ENCODE measurements at places on chromosomes 4 and X. TPM values are rescaled to one million over a fixed set of nuclear protein-coding genes. Genes with fewer than 3 reads are reported as not detected.

NALF2 gene
- 0.07 TPM for polyA plus RNA-seq

DNA sequence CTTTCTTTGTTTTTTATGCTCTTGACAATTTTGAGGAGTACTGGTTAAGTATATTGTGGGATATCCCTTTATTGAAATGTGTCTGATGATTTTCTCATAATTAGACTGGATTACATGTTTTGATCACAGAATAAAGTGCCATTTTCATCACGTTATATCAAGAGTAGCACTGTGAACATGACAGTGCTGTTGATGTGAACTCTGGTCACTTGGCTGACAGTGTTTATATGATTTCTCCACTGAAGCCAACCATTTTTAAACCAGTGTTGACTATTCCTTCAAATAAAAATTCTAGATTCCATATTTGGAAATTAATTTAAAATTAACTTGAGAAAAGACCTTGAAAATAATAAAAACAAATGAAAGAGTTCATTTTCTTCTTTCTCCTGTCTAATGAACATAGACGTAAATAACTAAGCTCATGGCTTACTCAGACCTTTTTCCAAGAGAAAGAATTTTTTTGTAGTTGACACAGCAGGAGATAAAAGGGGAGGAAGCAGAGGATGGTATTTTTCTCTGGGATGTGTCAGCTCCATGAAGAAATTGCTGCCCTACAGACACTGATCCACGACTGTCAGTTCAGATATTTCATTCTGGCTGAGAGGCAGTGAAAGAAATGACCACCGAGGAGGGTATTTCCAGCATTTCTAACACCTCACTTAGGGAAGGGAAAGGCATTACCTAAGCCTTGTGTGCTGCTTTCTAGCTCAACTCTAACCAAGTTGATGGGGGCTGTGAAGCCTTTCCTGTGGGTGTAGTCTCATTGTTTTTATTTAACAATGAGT is 150.9 kb upstream of the ANK2 start:
- H3K4me3 ChIP-seq = no peak overlapping the region
- H3K4me1 ChIP-seq = no peaks in the 10 kb centered on the region
- H3K36me3 ChIP-seq = no peaks in the 10 kb centered on the region
- H3K27ac ChIP-seq = no peak overlapping the region

- H3K4me1 ChIP-seq = no peaks in the 10 kb centered on the region
- no peaks in the 10 kb centered on the region for H3K27me3 ChIP-seq
- H3K36me3 ChIP-seq = no peaks in the 10 kb centered on the region
- no peak overlapping the region for H3K27ac ChIP-seq
- H3K4me3 ChIP-seq = no peak overlapping the region
- no peak for DNase-seq
Measured at GRCh38 chr4:118931786-118932185, 43.1 kb downstream of the SYNPO2 start.

DNA sequence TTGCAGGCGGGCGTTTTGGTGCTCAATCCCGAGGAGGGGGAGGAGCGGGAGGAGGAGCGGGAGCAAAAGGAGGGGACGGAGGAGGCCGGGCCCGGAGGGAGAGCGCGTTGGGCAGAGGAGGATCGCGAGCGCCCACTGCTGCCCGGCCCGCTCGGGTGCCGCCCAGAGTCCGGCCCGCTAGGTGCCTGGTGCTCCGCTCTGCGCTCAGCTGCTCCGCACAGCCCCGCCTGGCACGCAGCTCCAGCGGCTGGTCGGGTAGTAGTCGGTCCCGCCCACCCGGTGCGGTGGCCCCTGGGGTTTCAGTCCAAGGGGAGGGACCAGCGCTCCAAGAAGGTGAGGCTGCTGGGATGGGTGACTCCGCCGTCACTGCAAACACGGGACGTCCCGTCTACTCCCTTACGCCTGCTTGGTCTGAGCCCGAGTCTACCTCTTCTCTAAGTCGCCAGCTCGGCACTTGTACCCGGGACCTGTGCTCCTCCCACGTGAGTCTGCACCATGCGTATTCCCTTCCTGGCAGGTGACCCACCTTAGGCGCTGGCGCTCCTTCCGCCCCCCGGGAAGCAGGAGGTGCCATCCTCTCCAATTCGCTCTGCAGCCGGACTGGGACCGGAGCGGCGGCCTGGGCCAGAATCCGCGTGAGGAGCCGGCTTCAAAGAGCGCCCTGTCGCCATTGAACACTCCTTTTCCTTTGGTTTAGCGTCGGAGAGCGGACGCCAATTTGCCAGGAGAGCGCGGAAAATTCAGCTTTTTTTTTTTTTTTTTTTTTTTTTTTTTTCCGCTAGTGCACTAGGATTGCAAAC is 405 bp upstream of the HS3ST1 start:
- DNase-seq = peak; percentile 4
- peaks cover 16% of the 10 kb centered on the region for H3K4me1 ChIP-seq
- no peak overlapping the region for H3K4me3 ChIP-seq
- H3K27me3 ChIP-seq = peaks cover 9% of the 10 kb centered on the region
- H3K36me3 ChIP-seq = no peaks in the 10 kb centered on the region

- H3K27me3 ChIP-seq = no peaks in the 10 kb centered on the region
- DNase-seq = no peak
Measured at GRCh38 chrX:69995362-69996112, 54.2 kb downstream of the AWAT2 start.

CTSO gene
- 44.0 TPM for polyA plus RNA-seq

DNA sequence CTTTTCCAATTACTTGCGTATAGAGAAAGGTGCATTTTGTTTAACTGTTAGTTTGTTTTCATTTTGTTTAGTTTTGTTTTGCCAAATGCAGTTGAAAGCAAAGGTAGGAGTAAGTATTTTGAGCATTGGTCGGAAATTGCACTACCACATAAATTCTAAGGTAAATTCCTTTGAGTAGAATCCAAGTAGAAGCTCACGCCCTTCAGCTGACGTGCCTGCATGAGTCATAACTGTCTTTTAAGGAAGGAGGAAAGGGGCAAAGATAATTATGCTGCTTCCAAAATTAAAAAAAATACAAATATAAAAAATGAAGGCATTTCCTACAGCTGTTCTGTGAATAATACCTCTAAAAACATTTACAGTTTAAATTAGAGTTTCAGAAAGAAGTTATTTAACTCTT is 110.2 kb upstream of the MYOZ2 start:
- no peak overlapping the region for H3K27ac ChIP-seq
- H3K4me1 ChIP-seq = no peaks in the 10 kb centered on the region
- no peak overlapping the region for H3K4me3 ChIP-seq

GRCh38 chr4:176404621-176405020 is 84.9 kb downstream of the SPCS3 start:
- no peaks in the 10 kb centered on the region for H3K4me1 ChIP-seq
- no peaks in the 10 kb centered on the region for H3K27me3 ChIP-seq
- H3K36me3 ChIP-seq = no peaks in the 10 kb centered on the region

DNA sequence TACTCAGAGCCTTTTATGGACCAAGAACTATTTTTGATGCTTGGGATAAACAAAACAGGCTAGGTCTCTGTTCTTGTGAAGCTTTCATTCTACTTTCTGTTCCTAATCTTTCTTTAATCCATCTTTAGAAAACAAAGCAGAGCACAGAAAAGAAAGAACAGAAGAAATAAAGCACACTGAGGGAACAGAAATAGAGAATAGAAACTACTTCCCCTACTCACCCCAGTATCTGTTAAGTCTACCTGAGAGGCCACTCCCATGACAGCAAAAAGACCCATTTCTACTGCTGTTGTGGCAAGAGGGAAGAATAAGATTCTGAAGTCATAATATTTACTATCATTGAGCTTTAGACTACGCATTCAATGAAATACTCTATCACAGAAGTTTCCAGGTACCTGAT is 9.2 kb downstream of the RFC1 start:
- H3K4me1 ChIP-seq = peaks cover 53% of the 10 kb centered on the region
- H3K4me3 ChIP-seq = no peak overlapping the region
- H3K27ac ChIP-seq = peak overlapping the region; percentile 3
- DNase-seq = no peak
- no peaks in the 10 kb centered on the region for H3K27me3 ChIP-seq

DNA sequence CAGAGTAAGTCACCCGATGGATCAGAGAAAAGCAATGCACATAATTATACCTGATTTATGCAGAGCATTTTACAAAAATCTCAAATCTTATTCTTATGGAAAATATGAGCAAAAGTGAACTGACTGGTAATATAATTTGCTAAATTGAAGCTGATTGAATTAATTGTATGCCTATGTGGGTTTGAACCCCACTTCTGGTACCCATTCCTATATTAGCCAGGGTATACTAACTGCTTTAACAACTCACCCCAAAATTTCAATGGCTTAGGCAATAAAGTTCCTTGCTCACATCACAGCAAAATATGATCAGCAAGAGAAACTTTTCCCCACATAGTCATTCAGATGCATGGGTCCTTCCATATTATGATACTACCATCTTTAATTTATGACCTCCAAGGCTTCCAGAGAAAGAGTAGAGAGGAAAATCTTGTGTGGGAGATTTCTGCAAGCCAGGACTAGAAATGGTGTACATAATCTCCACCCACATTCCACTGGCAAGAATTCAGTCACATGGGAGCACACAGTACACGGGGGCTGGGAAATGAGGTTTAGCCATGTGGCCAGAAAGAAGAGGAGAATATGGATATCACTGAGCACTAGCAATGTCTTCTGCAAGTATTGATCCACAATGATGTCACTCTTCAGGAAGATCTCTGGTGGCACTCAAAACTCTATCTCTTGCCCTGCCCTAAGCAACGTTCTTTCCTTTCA is 640.7 kb downstream of the BCOR start:
- no peak overlapping the region for H3K27ac ChIP-seq
- H3K4me3 ChIP-seq = no peak overlapping the region
- DNase-seq = no peak
- H3K4me1 ChIP-seq = no peaks in the 10 kb centered on the region
- H3K36me3 ChIP-seq = no peaks in the 10 kb centered on the region

DNA sequence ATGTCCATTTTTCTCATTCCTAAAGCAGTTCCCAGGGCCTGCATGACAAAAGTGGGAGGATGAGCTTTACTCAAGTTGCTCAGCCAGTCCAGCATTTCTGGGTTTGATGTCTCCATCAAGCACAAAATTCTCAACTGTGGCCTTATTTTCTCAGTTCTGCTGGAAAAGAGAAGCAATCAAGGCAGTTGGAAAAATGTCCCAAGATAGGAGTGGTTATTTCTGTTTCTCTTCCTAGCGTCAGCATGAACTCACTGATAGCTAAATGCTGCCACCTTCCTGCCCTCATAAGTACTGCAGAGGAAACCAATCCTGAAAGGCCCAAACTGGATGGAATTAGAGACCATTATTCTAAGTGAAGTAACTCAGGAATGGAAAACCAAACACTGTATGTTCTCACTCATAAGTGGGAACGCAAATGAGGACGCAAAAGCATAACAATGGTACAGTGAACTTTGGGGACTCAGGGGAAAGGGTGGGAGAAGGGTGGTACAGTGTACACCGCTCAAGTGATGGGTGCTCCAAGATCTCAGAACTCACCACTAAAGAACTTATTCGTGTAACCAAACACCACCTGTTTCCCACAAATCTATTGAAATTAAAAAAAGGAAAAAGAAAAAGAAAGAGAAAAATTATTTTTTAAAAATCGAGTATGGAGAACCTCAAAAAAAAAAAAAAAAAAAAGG is 29.6 kb downstream of the ADH7 start:
- DNase-seq = peak; percentile 43
- no peaks in the 10 kb centered on the region for H3K27me3 ChIP-seq
- no peaks in the 10 kb centered on the region for H3K4me1 ChIP-seq
- no peaks in the 10 kb centered on the region for H3K36me3 ChIP-seq
- no peak overlapping the region for H3K4me3 ChIP-seq

- H3K27ac ChIP-seq = no peak overlapping the region
- H3K27me3 ChIP-seq = no peaks in the 10 kb centered on the region
Measured at GRCh38 chrX:56758456-56758855, 29.4 kb downstream of the NBDY start.

GRCh38 chr4:17024425-17024824 is 126.0 kb upstream of the LDB2 start:
- H3K27me3 ChIP-seq = no peaks in the 10 kb centered on the region
- no peak overlapping the region for H3K27ac ChIP-seq
- DNase-seq = no peak
- H3K4me3 ChIP-seq = no peak overlapping the region
- H3K36me3 ChIP-seq = no peaks in the 10 kb centered on the region

GRCh38 chr4:111398906-111399330 is 746.3 kb upstream of the FAM241A start:
- H3K27ac ChIP-seq = no peak overlapping the region
- H3K36me3 ChIP-seq = no peaks in the 10 kb centered on the region
- H3K4me3 ChIP-seq = no peak overlapping the region

LRP2BP gene
- not detected for polyA plus RNA-seq

ELK1 gene
- polyA plus RNA-seq = 21.9 TPM

DNA sequence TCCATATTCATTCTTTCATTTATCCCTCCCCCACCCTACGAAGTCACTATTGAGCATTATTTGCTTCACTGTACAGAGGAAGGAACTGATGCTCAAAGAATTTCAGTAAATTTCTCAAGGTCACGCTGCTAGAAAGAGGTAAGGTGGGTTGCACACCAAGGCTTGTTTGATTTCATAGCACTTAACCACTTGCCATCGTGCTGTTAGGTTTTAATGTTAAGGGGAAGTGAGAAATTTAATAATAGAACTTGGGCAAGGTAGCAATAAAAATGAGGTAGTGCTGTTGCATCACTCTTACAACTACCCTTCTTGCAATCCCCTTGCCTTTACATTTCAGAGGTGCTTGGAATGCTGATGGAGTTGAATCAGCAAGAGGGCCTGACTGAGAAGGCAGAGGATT is 343.1 kb downstream of the MID1IP1 start:
- no peak overlapping the region for H3K27ac ChIP-seq
- no peaks in the 10 kb centered on the region for H3K4me1 ChIP-seq
- no peak for DNase-seq
- no peak overlapping the region for H3K4me3 ChIP-seq
- H3K27me3 ChIP-seq = no peaks in the 10 kb centered on the region

DNA sequence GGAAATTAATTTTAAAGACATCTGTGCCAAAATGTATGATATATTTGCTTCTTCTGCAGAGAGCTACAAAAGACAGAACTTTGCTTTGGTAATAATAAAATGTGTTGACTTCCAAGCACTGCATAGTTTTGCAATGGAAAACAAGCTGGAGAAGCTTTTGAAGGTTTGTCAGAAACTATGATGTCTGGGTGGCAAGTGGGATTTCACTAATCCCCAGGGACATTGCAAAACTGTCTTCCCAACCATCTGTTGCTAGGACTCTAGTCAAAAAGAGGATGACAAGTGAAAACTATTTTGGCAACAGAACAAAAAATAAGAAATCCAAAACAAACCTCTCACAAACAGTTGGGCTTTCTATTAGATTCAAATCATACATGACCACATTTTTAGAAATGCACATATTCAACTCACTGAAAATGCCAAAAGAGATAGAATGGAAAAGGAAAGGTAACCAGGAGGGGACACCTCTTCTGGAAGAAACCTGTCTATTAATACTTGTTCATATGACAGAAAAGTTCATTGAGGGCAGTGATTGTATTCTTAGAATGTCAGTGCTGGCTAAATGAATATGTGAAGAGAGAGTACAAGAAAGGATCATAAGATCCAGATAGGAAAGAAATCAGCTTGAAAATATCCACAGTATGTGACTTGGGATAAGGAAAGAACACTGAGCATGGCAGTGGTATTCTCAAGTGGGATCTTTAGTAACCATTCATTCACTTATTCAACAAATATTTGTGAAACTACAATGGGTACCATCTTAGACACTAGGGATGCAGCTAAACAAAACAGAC is 228.0 kb downstream of the RASL11B start:
- no peaks in the 10 kb centered on the region for H3K27me3 ChIP-seq
- no peak for DNase-seq
- no peak overlapping the region for H3K27ac ChIP-seq
- H3K4me1 ChIP-seq = no peaks in the 10 kb centered on the region
- H3K36me3 ChIP-seq = no peaks in the 10 kb centered on the region

GRCh38 chrX:24019448-24019847 is 7.5 kb downstream of the KLHL15 start:
- H3K36me3 ChIP-seq = no peaks in the 10 kb centered on the region
- peaks cover 41% of the 10 kb centered on the region for H3K4me1 ChIP-seq
- H3K4me3 ChIP-seq = no peak overlapping the region
- peak; percentile 39 for DNase-seq
- H3K27ac ChIP-seq = no peak overlapping the region

MAGEB10 gene
- not detected for polyA plus RNA-seq
